ENCODE measurements at places on chromosomes 16 and 17. TPM values are rescaled to one million over a fixed set of nuclear protein-coding genes. Genes with fewer than 3 reads are reported as not detected.

OSGIN1 gene
- total RNA-seq = 11.4 TPM

CRYM gene
- not detected for total RNA-seq

- no peak for DNase-seq
These were observed 6.4 kb upstream of the RAB40C start for GRCh38 chr16:583470-583814.

- no peak for DNase-seq
These were observed 26.6 kb downstream of the GSE1 start for GRCh38 chr16:85639529-85640253.

DNA sequence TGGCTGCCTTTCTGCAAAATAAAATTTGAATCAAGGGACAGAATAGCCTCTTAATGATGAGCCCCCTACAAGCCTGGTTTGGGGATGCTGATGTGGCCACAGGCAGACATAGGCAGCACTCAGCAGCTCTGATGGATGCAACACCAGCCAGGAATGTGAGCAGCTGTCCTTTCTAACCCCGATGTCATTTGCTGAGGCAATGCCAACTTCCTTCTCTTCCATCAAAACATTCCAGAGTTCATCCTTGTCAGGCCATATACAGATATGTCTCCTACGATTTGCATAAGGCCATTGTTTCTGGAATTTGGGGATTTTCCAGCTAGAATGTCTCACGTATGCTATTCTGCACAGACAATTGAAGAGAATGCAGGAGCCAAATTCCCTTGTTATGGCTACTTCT is 52.1 kb upstream of the MYOCD start:
- no peak for DNase-seq

DNA sequence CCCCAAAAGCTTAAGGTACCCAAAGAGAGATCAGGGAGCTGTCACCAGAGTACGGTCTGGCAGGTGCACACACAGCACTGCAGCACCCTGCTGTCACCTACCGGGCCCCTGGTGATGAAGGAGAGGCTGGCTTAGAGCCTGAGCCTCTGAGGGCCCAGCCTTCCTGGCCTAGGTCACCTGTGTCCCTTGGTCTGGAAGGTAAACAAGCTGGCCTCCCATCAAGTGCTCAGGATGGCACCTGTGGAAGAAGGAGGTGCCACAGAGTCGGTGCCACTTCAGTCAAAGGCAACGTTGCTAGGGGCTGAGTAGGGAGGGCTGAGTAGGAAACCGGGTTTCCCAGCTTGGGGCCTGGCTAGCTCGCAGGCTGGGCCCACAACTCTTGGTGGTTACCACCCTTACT is 70.7 kb downstream of the COG7 start:
- no peak for DNase-seq

DNA sequence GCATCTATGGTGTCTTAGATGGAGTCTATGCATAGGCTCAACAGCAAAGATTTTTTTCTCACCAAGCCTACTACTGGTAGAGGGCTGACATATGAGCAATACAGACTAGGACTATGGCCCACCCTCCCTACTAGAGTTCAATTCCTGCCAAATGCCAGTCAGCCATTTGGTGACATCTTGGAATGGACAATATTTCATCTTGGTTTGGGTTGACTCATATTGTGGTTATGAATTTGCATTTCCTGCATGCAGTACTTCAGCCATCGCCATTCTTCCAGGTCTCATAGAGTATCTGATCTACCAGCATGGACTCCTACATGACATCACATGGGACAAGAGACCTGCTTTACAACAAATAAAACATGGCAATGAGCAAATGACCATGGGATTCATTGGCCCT is 778.1 kb upstream of the SOX9 start:
- no peak for DNase-seq

DNA sequence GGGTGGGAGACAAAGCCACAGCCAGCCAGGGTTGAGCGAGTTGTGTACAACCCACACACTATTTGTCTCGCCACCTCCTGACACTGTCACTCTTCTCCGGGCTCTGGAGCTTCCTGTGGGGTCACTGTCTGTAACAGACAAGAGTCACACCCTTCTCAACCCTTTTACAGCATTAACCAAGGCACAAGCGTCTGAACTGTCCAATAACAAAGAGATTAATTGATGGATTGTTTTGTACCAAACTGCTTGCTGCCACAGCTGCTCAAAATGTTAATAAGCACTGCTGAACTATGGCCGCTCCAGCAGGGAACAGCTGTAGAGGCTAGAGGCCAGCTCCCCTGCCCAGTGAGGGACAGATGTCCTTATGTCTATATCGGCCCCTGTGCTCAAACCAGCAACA is 25.2 kb upstream of the HYDIN start:
- DNase-seq = no peak

- DNase-seq = no peak
These were observed 250.8 kb upstream of the RPL38 start for GRCh38 chr17:73952480-73953205.

GRCh38 chr17:35160354-35161201 is 13.0 kb downstream of the UNC45B start:
- DNase-seq = no peak

GRCh38 chr17:47987240-47987835 is 16.4 kb downstream of the CDK5RAP3 start:
- no peak for DNase-seq

GRCh38 chr16:51818342-51818944 is 667.4 kb upstream of the SALL1 start:
- DNase-seq = no peak

All from tibial nerve (tissue), 4 donors.